ENCODE measurements at places on chromosomes 2 and 18.

DNA sequence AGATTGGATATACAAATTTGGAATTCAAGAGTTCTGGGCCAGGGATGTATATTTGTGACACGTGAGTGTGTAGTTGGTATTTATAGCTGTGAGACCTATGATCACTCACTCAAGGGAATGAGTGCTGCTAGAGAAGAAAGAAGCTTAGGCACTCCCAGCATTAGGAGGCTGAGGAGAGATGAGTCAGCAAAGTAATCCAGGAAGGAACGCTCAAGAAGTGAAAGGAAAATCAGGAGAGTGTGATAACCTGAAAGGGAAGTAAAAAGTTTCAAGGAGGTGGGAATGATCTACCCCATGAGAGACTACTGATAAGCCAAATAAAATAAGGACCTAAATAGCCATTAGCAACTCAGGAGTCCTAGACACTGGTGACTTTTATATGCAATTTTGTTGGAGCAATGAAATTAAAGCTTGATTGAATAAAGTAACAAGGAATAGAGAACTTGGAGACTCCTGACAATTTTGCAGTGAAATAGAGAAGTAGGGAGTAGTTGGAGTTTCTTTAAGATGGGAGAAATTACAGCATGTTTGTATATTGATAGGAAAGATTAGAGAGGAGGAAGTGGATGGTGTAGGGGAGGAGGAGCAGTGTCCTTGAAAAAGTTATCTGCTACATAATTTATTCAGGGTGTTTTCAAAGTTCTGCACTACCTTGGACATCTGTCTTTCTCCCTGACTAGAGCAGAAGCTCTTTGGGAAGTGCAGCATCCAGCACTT lies 89.9 kb downstream of the UBE2E3 start:
- DNase-seq: no peak

- no peak for DNase-seq
Observed at GRCh38 chr2:159902722-159903121, 104.7 kb upstream of the CD302 start.

- no peak for DNase-seq
Observed at GRCh38 chr2:60278906-60279305, 274.5 kb downstream of the BCL11A start.

DNA sequence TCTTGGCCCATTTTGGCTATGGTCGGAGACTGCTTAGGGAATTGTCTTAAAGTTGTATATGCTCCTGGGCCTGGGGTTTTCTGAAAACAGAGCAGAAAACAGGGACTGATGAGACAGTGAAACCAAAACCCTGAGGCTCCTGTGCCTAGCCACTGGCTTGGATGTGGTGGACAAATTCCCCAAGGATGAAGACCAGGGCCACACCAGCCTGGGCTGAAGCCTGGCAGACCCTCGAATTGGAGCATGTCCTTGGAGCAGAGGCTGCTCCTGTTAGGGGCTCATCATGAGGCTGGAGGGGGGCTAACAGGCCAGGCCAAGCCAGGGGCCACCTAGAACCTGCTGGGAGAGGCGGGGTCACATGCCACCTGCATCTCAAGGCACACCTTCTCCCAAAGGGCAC lies 68.1 kb downstream of the STPG4 start:
- no peak for DNase-seq

DNA sequence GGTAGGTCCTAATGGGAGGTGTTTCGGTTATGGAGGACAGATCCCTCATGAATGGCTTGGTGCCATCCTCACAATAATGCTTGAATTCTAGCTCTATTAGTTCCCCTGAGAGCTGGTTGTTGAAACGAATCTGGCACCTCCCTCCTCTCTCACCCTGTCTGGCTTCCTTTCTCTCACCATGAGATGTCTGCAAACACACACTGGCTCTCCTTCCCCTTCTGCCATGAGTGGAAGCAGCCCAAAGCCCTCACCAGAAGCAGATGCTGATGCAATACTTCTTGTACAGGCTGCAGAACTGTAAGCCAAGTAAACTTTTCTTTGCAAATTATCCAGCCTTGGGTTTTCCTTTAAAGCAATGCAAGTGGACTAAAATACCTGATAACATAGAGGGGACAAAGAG lies 86.6 kb downstream of the RND3 start:
- DNase-seq: no peak

Measured in activated gamma-delta T cell treated with anti-CD3 and anti-CD28 coated beads, Interleukin-2, amount 50 U/mL, for 16 hours (primary cell).